ENCODE measurements at places on chromosomes 7 and 10.

GRCh38 chr10:97822261-97822687 lies 27.4 kb upstream of the GOLGA7B start:
- DNase-seq, result no peak

DNA sequence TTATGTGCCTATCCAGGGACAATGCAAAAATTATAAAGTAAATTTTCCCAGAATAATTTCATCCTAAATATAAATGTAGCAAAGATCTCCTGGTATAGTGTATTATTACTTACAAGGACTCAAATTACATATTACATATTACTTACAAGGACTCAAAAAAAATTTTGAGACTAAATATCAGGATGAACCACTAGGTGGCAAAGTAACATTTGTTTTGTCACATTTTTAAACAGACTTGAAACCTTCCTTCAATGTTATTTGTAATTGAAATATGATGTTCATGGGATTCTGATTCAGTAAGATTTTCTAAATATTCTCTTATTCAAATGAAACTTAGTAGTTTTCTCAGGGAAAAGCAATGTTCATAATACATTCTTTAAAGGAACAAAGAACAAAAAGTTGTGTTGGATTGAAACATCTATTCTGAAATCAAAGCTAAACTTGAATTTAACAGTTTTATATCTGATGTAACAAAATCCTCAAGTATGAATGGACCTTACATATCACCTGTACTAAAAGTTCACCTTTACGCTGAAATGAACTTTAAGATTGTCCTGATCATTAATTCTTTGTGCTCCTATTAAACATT lies 74.3 kb upstream of the GNAI1 start:
- DNase-seq, result no peak

- no peak for DNase-seq
Observed at GRCh38 chr10:52198540-52198939, 115.5 kb upstream of the DKK1 start.

DNA sequence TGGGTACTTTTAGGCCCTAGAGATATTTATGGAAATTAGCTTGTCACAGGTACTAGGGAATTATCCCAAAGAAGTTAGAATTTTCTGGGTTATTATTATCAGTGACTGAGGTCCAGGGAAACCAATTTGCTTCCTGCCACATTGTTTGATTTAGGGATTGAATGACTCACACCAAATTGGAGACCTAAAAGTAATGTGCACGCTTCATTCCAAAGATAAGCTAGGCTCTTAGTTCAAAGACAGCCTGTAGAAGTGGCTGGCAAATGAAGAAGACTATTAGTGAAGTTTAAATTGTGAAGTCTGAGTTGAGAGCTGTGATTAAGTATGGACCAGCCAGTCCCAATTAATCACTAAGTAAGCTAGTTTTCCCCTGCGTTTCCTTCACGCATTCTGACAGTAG lies 188.1 kb upstream of the MYO3A start:
- no peak for DNase-seq

GRCh38 chr7:30028749-30029635 lies 780 bp downstream of the PLEKHA8 start:
- no peak for DNase-seq

- no peak for DNase-seq
Observed at GRCh38 chr7:24829787-24830186, 72.5 kb upstream of the GSDME start.

- DNase-seq, result peak; percentile 77
Observed at GRCh38 chr10:95289003-95289920, 1.5 kb downstream of the PDLIM1 start.

DNA sequence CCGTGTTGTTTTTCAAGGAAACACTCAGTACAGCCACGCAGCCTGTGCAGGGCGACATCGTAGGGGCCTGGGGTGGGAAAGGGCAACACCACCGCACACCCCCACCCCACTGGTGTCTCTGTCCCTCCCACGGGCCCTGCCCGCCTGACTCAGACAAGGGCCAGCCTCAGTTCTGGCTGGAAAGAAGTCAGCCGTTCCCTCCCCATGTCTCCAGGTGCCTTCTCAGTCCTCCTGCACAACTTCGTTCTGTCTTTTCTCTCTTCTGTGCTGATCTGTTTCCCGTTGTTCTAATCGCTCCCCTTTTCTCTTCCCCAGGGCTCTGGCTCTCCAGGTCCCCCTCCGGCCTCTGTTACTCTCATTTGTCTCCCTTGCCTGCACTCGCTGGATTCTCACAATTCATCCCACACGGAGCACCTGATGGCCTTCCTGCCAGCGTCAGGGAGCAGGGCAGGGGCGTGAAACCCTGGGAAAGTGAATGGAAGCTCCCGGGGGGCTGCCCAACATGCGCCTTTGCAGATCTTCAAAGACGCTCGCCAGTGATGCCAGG lies 97.7 kb downstream of the WDR37 start:
- no peak for DNase-seq

GRCh38 chr10:29540016-29540415 lies 94.8 kb downstream of the SVIL start:
- no peak for DNase-seq

All from Caco-2 (cell line).